ENCODE measurements at places on chromosomes 3 and 15.

GRCh38 chr3:108475220-108475782 is 35.1 kb downstream of the MYH15 start:
- DNase-seq, result no peak

DNA sequence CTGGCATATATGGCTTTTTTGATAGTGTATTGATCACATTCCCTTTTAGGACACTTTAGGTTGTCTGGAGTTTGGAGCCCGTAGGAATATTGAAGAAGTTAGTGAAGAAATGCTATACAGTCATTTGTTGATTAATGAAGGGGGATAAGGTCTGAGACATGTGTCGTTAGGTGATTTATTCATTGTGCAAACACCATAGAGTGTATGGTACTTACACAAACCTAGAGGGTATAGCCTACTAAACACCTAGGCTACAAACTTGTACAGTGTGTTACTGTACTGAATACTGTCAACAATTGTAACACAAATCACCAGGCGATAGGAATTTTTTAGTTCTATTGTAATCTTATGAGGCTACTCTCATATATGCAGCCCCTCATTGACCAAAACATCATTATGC is 3.3 kb downstream of the TPM1 start:
- no peak for DNase-seq

DNA sequence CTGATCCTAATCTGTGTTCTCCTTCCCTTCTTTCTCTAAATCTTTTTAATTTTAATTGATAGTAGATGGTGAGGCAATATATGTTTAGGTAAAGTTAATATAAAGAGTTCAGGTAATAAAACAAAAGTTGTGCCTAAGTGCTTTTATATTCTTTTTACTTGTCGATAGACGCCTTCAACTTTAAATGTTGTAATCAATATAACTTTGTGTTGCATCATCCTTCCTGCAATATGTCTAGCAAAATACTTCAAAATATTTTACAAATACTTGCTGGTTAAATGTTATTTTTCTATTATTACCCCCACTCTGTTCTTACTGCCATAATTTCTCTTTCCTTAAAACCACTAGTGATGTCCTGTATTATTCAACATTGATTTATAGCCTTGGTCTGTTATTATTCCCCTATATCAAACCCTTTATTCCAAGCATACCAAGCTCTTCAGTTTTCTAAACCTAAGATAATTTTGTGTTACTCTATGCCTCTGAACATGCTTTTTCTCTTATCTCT is 92.4 kb downstream of the NAALADL2 start:
- DNase-seq, result no peak

- no peak for DNase-seq
Measured at GRCh38 chr15:59388670-59389069, 16.0 kb upstream of the MYO1E start.

- no peak for DNase-seq
Measured at GRCh38 chr3:106691476-106691875, 685.8 kb upstream of the CCDC54 start.

GRCh38 chr3:37645517-37646380 is 215.9 kb upstream of the CTDSPL start:
- DNase-seq, result no peak

Measured in central memory CD8-positive, alpha-beta T cell (primary cell).